ENCODE measurements at places on chromosomes 5 and 9.
A peak's percentile ranks its signal among the peaks of the same experiment; 100 is the strongest.

- no peak for DNase-seq
Measured at GRCh38 chr5:137619191-137619870, 116.6 kb downstream of the KLHL3 start.

- DNase-seq: no peak
Measured at GRCh38 chr9:123946101-123946821, 16.3 kb upstream of the DENND1A start.

DNA sequence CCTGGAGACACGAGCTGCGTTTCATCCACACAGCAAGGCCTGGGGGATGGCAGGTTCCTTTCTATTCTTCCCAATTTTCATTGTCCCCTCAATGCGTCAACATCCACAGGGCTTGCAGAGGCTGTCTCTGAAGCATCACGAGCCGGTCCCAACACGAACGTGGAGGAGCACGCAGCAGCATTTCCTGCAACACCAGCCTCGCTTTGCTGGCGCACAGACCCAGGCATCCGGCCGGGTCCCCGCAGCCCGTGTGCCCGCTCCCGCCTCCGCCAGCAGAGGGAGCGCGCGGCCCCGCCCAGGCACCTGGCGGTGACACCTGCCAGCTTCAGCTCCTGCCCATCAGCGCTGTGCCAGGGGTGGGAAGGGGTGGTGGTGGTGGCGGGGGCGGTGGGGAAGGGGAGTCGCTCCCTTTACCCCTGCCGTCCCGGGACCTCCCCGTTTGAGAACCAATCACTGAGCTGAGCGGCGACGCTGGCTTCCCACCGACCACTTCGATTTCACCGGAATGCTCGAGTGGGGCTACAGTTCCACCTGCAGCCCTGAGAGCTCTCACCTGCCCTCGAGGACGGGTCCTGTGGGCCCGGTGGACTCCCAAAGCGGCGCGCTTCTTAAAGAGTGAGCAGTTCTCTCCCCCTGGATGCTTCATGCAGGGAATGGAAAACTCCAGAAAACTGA lies 464.5 kb downstream of the ICE1 start:
- DNase-seq: no peak

- DNase-seq: no peak
Measured at GRCh38 chr9:125655066-125655633, 51.9 kb downstream of the MAPKAP1 start.

DNA sequence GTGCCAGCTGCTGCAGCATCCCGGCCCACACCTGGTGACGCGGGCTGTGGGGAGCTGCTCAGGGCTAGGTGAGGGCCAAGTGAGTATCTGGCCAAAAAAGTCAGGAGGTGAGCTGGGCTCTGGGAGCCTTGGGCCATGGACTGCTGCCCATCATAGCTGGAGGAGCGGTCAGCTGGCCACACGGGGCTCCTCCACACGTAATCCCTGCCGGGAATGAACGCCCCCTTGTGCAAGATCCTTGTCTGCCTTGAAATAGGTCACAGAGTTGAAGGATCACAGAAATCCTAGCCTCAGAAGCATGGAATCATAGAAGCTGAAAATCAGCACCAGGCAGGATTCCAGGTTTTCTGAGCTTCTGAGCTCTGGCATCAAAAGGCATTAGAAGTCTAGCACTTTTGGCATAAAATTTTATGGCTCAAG lies 16.8 kb upstream of the COL27A1 start:
- no peak for DNase-seq

DNA sequence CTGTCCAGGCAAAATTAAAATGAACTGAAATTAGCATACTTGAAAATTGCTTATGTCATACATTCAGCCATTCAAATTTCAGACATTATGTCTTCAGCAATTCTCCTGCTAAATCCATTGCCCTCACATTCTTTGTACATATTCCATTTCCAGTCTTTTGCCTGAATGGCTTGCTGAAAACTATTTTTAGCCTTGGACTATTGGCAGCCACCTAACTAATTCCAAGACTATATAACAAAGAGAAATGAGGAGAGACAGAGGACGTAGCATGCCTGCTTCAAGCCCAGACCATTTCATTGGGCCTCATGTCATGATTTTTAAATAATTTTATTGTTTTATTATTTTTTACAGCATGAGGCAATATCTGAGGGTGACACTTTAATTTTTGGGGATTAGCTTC lies 100.3 kb downstream of the MRPS30 start:
- DNase-seq: no peak

- no peak for DNase-seq
Measured at GRCh38 chr5:83277154-83277553, 194.4 kb upstream of the VCAN start.

DNA sequence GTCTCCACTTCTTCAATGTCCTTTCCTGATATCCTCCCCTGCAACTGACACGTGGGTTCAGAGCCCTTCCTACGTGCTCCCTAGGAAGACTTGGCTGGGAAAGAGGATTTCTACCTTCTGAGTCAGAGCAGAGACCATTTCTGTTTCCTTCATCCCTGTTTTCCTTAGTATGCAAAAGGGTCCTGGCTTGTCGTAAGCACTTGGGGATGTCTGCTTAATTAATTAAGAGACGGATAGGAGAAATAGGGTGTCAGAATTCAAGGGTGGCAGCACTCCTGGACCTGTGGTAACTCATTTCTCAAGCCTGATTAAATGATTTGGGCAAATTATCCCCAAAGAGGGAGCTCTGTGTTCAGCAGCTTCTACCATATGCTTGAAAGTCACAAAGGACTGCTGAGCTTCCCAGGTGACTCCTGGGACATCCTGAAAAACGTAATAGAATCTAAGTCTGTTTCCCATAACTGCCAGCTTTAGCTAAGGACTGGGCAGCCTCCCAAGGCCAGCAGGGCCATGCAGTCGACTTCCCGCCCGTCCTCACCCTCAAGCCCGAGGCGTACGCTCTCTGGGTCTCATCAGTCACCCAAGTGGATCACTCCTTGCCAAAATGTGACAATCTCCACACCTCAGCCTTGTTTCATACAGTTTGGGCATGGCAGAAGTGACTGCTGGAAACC lies 20.5 kb downstream of the ABCA1 start:
- DNase-seq: no peak

GRCh38 chr9:22265038-22265437 lies 181.6 kb upstream of the DMRTA1 start:
- no peak for DNase-seq

DNA sequence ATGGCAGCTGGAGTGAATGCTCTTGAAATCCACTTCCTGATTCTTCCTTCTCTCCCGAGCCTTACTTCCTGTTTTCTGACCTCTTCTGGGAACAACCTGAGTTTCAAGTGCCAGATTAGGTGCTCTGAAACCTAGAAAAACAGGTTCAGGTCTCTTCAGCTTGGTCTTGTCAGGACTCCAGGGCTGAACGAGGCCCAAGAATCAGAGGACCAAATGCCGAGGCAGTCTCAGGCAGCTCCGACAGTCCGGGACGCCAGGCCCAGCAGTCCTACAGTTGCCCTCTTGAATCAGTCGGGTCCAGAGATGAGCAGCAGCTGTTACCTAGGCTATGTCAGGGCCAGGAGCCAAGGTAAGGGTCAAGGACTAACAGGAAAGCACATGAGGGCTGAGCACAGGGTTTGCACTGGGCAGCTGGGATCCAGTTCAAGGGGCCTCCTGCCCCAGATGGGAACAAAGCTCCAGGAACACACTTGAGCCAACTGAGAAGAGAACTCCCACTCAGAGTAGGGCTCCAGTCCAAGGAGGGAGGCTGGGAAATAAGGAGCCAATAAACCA lies 38.3 kb upstream of the ADRA1B start:
- DNase-seq: no peak

DNA sequence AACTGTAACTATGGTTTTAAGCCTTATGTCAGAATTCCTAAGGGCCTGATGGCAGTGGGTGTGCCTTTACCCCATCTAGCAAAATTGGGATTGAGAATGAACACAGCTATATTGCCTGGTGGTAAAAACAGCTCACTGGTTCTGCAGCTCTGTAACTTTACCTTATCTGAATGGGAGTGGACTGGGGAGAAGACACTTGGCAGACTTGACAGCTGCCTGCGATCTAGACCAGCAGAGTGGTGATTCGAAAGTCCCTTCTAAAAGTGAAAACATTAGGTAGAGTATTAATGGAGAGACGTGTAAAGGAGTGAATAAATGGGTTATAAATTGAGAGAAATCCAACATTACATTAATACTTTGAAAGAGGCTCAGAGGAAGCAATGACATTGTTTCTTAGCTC lies 289.1 kb upstream of the EDIL3 start:
- peak; percentile 0 for DNase-seq

DNA sequence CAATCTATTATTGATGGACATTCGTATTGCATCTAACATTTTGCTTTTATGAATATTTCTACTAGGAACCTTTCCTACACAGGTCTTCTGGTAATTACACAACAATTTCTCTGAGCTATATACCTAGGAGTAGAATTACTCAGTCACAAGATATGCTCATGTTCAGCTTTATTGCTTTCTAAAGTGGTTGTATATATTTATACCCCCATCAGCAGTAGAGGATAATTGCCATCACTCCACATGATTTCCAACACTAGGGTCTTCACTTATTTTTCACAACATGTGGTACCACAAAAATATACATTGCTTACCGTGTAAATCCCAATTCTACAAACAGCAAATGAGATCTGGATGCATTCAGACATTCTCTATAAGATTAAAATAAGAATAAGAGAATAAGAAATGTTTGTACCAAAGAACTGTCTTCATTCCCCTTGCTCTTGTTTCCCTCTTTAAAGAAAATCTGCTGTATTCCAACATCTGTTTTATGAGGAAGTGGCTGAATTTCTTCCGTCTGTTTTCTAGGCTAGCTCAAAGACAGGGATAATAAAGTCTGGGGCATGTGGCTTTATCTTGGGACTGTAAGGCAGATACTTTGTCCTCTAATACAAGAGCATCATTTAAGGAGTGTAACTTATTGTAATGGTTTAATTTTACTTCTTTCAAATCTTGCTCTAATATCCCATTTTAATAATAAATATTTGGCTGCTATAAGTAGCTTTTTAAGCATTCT lies 28.2 kb downstream of the ARL15 start:
- DNase-seq: no peak

GRCh38 chr5:62934319-62934718 lies 355.7 kb downstream of the LRRC70 start:
- DNase-seq: no peak

DNA sequence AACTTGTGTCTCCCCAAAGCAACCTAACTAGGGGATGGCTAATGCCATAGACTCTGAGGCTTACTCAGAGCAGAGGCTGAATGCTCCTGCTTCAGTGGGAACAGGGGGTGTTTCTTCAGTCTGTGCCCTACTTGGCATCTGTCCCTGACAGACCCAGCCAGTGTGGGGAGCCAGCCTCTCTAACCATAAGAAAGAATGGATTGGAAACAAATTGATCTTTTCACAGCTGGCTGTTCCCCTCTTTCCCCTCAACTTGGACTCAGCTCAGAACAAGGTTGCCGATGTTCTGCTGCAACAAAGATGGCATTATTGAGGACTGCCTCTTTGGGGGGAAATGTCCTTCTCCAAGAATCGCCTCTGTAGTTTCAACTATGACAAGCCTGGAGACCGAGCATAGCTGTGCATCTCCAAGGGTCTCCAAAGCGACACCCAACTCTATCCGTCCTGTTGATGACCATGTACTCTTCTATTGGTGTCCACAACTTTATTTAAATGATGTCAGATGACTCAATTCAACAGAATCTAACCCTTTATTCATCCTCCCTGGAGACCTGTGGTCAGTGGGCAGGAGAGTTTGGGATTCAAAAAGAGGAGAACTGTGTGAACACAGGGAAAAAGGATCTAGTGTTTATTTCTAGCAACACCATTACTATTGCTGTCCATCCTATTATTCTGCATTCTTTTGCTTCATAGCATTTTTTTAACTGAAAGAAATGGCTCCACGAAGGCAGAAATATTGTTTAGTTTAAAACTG lies 24.7 kb upstream of the TNC start:
- no peak for DNase-seq

GRCh38 chr5:83687124-83687619 lies 33.5 kb downstream of the HAPLN1 start:
- DNase-seq: no peak

- no peak for DNase-seq
Measured at GRCh38 chr9:119861842-119862241, 492.6 kb upstream of the BRINP1 start.

GRCh38 chr9:122204055-122204454 lies 24.7 kb downstream of the LHX6 start:
- DNase-seq: no peak

GRCh38 chr9:121331992-121332685 lies 37.9 kb downstream of the STOM start:
- DNase-seq: peak; percentile 44

- DNase-seq: no peak
Measured at GRCh38 chr9:89678396-89679015, 73.7 kb downstream of the GADD45G start.

DNA sequence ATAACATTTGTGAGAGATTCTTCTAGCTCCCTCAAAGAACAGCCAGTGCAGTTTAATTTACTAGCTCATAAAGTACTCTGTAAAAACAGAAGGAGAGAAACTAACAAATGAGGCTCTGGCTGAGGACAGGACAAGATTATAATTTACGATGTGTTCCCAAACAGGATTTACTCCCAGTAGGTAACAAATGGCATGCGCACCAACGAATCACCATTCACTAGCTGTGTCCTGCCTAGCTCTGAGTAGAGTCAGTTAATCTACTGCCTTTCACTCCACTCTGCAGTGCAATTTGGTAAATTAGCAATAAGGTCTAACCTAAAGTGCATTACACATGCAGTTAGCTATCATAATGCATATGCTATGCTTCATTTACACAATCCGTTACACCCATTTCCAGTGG lies 497.4 kb upstream of the CCNG1 start:
- no peak for DNase-seq

DNA sequence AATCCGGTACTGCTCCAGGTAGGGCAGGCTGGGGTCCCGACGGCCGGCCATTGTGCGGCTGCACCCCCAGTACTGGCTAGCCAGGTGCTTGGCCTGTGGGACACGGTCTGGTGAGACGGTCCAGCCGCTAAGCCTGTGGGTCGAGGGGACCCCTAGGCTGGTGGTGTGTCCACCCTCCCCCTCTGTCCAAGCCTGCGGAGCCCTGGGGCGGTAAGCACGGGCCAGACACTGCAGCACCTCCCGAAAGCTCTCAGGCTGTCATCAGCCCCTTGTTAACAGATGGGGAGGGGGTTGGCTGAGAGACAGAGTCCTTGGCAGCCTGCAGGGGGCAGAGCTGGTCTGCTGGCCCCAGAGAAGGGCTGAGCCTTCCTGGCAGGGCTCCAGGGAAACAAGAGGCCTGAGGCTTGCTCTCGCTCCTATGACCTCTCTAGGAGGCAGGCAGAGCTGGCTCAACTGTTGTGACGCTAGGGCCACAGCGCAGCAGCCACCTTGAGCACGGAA lies 11.8 kb upstream of the MRNIP start:
- peak; percentile 55 for DNase-seq

- DNase-seq: peak; percentile 26
Measured at GRCh38 chr5:997001-997474, 11.6 kb upstream of the NKD2 start.

- DNase-seq: peak; percentile 20
Measured at GRCh38 chr9:22238809-22239684, 207.6 kb upstream of the DMRTA1 start.

GRCh38 chr9:121860744-121861143 lies 209.3 kb downstream of the DAB2IP start:
- no peak for DNase-seq

DNA sequence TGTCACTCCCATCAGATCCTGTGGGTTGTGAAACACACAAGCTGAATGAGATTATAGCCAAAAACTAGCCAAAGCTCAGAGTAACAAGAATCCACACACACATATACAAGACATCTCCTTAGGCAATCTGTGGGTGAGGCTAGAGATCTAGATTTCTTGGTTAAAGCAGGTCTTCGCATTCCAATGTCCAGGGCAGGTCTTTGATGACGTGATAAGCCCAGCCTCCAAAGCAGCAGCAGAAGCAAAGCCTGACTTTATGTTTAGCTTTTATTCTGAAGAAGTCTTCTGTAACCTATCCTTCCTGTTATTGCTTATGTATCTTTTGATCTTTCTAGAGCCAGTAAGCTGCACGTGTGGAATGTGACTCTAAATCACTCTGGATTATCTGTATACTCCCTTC lies 199.1 kb upstream of the SLC30A5 start:
- DNase-seq: no peak

All from hematopoietic multipotent progenitor cell treated with erythropoietin and hydrocortisone succinate and interleukin-3 and kit ligand, for 8 days (in vitro differentiated cells).